T-helper 2 cell treated with Interferon-gamma antibody and Interleukin-4, amounts not matched to agents 5 μg/mL and 100 μg/mL, for 36 hours (primary cell): ENCODE measurements at places on chromosomes 6 and 20.

DNA sequence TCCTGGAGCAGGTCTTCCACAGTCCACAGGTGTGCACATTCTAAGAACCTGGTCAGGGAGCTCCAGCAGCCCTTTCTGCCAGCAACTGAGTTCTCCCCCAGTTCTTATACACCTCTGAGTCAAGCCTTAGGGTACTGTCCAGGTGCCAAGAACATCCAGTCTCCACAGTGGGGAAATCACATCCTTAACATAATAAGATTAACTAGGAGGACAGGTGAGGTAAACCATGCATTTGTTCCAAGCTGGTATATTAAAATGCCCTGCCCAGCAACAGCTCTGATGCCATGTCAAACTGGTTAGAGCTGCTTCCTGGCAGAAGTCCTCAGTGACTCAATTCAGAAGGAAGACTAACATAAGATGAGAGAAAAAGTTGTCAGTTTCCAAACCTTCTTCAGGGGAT lies 303.9 kb upstream of the SGK1 start:
- no peak for DNase-seq

- no peak for DNase-seq
Observed at GRCh38 chr6:81366972-81367371, 385.5 kb downstream of the TENT5A start.

GRCh38 chr6:42846505-42846904 lies 32.9 kb upstream of the RPL7L1 start:
- DNase-seq: no peak

GRCh38 chr6:138945354-138945753 lies 42.7 kb downstream of the REPS1 start:
- no peak for DNase-seq

DNA sequence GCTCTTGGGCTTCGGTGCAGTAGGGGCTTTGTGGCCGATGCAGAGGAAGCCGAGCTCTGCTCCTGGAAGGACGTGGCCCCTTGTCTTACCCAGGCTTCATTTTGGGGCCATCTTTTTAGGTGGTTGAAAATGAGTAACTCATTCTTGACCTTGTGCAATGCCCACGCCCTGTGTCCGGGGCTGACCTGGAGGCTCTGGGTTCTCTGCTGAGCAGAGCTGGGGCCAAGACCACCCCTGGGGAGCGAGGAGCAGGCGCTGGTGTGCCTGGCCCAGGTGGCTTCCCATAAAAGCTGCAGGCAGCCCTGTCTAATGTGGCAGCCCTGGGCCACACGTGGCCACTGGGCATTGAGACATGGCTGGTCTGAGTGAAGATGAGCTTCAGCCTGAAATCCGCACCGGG lies 25.7 kb downstream of the NTSR1 start:
- no peak for DNase-seq

GRCh38 chr6:97009781-97010492 lies 85.4 kb downstream of the KLHL32 start:
- DNase-seq: no peak

GRCh38 chr6:111854683-111855082 lies 18.6 kb downstream of the FYN start:
- DNase-seq: no peak

- DNase-seq: no peak
Observed at GRCh38 chr20:41643504-41643938, 25.3 kb upstream of the CHD6 start.
